ENCODE measurements at places on chromosomes 11 and 22.

GRCh38 chr22:24067587-24068376, 56.7 kb downstream of the CABIN1 start:
- no peak for DNase-seq

GRCh38 chr11:119784421-119784820, 55.4 kb upstream of the NECTIN1 start:
- no peak for DNase-seq

- DNase-seq: no peak
Observed at GRCh38 chr11:65786786-65787636, at the start of gene OVOL1. OVOL1 (plus strand) TSS chr11:65787063; CDS start chr11:65787374, 311 bp downstream.

- no peak for DNase-seq
Observed at GRCh38 chr11:88164320-88164719, 10.9 kb downstream of the RAB38 start.

DNA sequence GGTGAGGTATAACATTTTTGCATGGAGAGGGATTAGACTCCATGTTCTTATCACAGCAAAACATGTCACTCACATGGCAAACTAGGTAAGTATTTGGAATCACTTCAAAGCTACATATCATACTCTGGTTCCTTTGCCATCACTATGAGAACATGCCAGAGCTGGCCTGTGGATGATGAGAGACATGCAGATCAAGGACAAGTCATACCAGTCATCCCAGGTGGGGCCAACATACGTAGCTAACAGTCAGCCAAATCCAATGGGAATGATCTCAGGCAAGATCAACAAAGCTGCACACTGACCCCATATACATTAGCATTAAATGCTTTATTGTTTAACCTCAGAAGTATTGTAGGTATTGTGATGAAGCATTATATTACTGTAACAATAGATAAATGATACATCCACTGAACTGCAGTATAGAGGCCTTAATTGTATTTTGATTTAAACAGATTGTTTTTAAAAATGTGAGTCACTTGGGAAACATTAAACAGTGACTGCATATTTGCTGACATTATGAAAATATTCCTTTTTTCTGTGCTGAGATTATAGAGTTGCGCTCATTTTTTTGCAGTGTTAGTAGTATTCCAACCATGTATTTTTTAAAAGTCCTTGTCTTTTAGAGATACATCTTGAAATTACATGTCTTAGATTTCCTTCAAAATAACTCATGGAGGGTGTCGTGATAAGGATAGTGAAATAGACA, 37.3 kb upstream of the ARL14EP start:
- no peak for DNase-seq

DNA sequence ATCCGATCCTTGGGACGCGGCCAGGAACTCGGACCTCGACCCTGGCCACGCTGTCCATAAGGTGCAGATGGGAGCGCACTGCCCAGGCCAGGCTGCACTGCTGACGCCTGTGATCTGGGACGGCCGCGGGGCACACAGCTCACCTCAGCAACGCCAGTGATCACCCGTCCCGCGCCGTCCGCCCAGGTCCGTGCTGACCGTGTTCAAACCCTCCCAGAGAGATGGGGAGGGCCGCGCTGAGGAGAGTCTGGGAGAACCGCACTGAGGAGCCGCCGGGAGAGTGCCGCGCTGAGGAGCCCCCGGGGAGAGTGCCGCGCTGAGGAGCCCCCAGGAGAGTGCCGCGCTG, 636 bp downstream of the KCNQ1OT1 start:
- DNase-seq: no peak

DNA sequence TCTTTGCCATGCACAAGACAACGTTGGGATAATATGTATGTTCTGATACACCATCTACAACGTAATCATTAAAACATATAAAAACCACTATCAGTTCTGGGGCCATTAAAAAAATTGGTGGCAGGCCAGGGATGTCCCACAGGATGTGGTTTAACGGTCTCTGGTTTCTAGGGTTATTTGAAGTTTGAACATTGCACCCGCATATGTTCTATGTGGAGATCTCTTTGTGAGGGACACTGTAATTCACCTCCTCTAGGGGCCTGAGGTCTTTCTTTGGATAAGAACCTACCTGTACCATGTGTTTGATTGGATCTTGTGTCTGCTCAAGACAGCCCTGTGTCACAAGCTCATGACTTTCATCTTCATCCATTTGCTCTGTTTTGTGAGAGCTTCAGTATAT, 73.2 kb downstream of the GGTLC2 start:
- no peak for DNase-seq

- peak; percentile 76 for DNase-seq
Observed at GRCh38 chr11:16001899-16002426, 354.4 kb downstream of the SOX6 start.

GRCh38 chr22:49788504-49788903, 39.2 kb downstream of the BRD1 start:
- no peak for DNase-seq

- DNase-seq: no peak
Observed at GRCh38 chr22:17549183-17549582, 14.1 kb upstream of the SLC25A18 start.

DNA sequence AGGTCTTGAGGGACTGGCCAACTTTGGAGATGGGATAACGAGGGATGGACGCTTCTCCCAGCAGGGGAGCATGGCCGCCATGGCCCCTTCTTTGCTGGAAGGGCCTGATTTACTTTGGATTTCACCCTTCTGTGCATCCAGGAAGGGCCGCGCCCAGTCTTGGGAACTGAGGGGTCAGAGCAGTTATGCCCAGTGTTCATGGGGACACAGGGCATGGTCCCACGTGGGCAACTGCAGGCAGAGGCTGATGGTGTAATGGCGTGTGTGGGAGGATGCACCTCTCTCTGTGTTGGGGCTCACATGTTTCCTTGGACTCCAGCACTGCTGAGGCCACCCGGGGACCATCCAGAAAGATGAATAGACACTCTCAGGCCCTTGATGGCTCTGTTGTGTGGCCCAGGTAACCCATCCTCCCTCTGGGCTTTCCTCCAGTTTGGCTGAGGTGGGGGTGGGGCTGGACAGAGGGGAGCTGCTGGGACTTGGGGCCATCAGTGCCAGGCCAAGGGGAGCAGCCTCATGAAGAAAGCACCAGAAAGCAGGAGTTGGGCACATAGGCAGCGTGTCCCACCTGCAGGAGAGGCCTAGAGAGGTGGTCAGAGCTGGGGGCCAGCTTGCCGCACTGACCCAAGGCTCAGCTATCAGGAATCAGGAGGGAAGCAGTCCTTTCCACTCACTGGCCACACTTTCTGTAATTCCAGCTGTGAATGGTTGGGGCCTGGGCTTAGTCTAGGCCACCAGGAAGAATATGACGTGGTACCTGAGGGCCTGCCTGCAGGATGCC, 1033.9 kb downstream of the TBC1D22A start:
- DNase-seq: no peak

Measured in AG04449 (cell line).